Activated T-cell treated with anti-CD3 and anti-CD28 coated beads, Interleukin-2, amount 50 U/mL, for 72 hours (primary cell): ENCODE measurements at places on chromosomes 2 and 18.

DNA sequence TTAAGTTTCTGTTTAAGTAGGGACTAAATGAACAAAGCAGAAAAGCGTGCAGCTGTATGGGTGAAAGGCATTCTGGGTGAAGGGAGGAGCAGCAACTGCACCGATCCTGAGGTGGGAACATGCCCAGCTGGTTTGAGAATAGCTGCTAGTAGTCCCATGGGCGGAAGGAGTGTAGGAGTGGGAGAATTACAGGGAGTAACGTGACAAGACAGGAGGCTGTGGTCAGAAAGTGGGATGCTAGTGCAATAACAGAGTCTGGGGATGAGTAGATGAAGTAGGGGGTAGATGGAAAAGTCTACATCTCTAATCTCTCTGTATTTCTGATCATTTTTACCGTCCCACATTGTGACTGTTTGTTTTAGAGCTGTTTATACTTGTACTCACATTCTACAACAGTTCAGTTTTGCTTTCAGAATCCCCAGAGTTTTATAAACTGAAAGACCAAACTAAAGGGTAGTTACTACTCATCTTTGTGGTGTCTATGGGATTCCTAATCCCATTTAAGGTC lies 118.9 kb downstream of the LCLAT1 start:
- DNase-seq = peak; percentile 1

GRCh38 chr2:28869494-28870145 lies 489 bp downstream of the TRMT61B start:
- DNase-seq = peak; percentile 11

DNA sequence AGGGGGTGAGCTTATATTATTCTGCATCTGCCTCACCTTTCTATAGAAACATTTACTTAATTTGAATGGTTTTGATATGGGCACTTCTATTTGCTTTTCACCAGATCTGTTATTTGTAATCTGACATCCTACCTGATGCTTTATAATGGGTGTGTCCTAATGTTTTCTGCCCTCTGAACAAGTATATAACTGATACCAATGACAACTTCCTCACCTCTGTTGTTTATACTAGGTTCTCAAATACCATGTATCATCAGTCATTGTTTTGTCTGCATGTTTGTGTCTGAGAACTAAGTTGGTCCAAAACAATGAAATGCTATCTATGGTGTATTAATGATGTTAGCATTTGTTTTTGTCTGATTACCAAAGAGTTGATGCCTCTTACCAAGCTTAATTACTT lies 45.8 kb downstream of the ITGA6 start:
- DNase-seq = no peak

DNA sequence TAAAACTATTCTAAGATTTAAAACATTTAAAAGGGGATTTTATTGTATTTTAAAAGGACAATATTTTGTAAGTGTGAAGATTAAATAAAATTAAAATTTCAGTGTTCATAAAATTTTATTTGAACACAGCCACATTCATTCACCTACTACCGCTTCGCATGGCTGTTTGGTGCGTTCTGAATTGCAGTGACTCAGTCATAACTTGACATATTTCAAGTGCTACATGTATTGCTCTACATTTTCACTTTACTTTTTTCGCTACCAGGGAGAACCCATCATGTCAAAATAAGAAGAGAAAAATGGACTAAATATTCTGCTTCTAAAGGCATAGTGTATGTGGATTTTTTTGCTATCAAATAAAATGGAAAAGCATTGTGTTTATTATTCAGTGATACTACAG lies 8.7 kb downstream of the PTH2R start:
- DNase-seq = no peak

DNA sequence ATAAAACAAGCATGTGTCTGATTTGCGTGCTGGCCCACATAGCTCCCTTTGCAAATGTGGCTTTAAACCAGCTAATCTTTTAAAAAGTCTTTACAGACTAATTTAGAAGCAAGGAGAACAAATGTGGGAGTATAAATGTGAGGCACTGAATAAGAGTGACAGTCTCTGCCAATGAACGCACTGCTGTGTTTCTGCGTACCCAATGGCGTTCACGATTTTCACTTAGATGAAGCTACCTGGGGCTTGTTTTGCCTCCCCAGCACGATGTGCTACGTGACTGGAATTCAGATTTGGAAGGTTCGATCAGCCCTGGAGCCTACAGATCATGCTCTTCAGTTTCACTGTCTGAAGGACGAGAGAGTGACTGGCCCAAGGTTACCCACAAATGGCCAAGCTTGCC lies 10.8 kb upstream of the CRACDL start:
- no peak for DNase-seq

- DNase-seq = no peak
Observed at GRCh38 chr2:204042401-204042800, 105.8 kb downstream of the ICOS start.

GRCh38 chr2:118169359-118170005 lies 81.2 kb downstream of the INSIG2 start:
- DNase-seq = peak; percentile 14

DNA sequence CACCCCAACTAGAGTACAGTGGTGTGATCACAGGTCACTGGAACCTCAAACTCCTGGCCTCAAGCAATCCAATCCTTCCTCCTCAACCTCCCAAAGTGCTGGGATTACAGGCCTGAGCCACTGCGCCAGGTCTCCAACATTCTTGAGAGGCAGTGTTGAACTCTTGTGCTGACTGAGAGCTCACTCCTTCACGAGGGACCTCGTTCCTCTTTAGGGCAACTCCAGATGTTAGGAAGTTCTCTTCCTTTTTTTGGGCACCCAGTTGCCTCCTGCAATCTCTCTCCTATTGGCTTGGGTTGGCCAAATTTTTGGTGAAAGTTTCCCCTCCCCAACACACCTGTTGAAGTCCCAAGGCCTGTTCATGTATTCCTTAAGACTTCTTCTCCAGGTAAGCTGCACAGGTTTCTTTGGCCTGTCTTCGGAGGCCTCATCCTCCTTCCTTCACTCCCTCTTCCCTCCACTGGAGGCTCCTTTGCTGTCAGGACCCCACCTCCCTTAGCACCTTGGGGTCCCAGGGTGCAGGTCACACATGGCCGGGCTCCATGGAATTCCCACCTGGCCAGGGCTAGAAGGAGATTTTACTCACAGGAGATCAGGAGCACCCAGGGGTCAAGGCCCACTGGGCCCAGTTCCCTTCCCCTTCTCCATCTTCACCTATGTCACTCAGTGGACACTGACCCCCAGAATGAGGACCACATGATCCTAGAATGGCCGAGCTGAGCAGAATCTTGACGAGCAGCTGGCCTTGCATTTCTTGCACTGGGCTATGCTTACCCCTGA lies 94.6 kb upstream of the SMAD2 start:
- DNase-seq = no peak

DNA sequence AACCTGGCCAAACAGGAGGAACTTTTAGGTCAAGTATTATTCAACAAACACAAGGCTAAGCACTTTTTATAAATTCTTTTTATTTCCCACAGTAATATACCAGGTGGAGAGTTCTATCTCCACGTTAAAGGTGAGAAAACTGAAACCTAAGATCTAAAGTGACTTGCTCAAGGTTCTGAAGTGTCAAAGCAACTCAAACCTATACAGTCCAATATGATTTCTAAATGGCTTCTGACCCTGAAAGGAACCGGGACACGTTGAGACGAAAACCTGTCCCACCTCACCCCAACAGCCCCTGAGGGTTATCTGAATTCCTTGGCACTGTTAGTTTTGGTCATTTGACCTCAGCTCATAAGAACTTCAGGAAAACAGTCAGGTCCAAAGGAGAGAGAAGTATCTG lies 814.5 kb upstream of the LRATD1 start:
- DNase-seq = no peak

DNA sequence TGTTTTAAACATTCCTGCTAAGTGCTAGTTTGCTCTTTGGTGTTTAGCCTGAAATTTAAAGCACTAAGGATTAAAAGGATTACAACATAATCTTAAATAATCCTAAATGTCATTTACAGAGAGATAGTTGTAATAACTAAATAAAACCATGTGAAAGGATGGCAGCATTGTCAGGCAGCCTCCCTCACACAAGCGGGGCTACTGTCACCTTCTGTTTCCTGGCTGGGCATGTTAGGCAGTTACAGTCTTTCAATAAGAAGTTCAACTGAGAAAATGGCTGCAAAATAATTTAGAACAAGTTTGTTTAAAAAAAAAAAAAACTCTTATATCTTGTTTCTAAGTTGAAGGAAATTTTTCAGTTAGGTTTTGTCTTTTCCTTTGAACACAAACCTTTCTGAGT lies 124.9 kb downstream of the ARHGAP15 start:
- no peak for DNase-seq

DNA sequence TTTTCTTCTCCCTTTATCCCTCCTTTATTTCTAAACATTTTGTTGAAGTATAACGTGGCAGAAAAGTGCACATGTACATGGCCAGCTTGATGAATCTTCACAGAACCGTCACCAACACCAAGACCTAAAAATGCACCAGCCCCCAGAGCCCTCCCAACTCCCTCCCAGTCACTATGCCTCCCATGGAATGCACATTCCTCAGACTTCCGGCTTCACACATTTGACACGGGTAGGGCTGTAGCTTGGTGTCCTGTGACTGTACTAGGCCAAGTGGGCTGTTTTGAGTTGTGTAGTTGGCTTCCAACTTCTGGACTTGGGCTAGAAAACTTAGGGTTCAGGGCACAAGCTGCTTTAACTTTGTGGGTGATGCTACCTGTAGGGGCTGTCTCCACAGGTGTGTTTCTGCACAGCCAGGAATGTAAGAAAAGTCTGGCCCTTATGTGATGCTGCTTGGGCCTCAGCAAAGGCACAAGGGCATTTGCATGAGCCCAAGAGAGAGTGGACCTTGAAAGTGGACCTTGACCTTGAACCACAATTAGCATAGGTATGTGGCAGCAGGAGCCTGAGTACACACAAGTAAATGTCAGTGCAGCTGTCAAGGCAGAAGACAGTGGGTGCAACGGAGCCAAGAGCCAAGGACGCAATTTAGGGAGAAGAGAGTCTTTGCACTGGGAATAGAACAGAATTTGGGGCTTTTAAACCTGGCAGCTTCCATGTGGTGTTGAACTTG lies 78.4 kb downstream of the SEPTIN10 start:
- DNase-seq = no peak

- DNase-seq = no peak
Observed at GRCh38 chr2:208501206-208501605, 94.6 kb downstream of the PTH2R start.

DNA sequence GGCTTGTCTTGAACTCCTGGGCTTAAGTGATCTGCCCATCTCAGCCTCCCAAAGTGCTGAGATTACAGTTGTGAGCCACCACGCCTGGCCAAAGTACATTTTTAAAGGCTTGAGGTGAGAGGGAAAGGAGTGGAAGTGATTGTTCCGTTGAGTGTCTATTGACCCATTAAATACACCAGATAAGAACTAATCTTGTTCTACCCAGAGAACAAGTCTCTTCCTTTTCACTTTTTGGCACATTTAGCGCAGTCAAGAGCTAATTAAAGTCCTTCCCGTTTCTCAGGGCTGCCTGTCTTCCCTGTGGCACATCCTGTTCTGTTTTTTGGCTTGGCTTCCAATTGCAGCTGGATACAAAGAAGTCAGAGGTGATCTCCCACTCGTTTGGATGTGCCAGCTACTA lies 172.3 kb downstream of the ALPK2 start:
- DNase-seq = no peak

DNA sequence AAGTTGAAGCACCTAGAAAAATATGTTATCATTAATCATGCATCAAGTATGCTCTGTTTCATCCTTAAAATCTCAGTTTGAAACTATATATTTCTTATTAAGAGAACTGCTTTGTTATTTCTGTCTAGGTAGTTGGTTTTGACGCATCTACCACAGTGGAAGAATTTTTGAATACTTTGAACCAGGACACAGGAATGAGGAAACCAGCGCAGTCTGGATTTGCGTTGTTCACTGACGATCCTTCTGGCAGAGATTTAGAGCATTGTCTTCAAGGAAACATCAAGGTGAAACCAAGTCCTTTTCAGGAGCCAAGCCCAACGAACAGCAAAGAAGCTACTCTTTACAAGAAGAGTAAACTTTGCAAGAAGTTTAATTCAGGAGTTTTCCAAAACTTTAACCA lies 30.1 kb upstream of the DYNC2LI1 start:
- DNase-seq = no peak

- DNase-seq = no peak
Observed at GRCh38 chr2:19355416-19355821, 3.0 kb downstream of the OSR1 start.
